GF-D8 (cell line): ENCODE measurements at places on chromosomes 6 and 20.

- DNase-seq = no peak
Observed at GRCh38 chr6:21752054-21752811, 158.7 kb downstream of the SOX4 start.

GRCh38 chr6:85465762-85466161 is 15.9 kb downstream of the NT5E start:
- DNase-seq = no peak

- no peak for DNase-seq
Observed at GRCh38 chr6:20916086-20916485, 381.8 kb downstream of the CDKAL1 start.

GRCh38 chr6:14455427-14455826 is 337.9 kb downstream of the CD83 start:
- DNase-seq = no peak

DNA sequence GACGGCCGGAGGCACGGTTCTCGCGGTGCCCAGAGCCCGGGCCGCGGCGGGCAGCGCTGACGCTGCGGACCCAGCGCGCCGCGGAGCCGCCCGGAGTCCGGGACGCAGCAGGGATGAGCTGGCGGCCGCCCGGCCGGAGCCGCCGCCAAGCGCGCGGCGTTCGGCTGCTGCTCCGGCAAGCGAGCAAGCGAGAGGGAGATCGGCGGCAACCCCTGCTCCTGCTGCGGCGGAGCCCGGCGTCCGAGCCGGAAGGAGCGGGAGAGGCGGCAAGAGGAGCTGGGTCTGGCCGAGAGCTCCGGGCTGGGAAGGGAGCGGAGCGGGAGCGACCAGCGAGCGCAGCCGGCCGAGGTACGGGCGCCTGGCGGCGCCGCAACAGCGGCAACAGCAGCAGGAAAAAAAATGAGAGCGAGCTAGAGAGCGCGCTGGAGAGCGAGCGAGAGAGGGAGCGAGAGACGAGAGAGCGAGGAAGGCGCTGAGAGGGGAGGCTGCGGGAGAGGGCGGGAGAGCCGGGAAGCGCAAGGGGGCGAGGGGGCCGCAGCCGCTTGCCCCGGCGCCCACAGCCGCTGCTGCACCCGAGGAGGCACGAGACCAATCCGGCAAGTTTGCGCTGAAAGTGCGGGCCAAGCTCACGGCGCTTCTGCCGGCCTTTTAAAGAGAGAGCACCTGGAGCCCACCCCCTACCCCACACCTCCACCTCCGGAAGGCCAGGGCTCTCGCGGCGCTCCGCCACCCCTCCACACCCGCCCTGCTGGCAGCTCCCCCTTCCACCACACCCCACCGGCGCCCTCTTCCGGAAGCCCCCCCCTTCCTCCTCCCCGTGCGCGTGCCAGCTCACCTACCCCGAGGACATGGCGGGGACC is 496 bp downstream of the GRM4 start:
- no peak for DNase-seq

DNA sequence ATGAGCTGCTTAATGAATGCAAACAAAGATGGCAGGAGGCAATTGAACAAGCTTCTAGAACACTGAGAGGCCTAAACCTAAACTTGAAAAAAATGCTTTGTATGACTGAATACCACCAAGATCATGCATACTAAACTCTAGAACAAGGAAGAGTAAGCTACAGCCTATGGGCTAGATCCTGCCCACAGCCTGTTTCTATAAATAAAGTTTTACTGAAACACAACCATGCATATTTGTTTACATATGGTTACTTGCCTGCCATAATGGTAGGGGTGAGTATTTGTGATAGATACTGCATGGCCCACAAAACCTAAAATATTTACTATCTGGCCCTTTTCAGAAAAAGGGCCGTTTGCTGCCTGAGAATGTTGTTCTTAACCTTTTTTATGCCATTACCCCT is 37.0 kb downstream of the ZFP64 start:
- DNase-seq = no peak

GRCh38 chr6:16850681-16851026 is 89.4 kb upstream of the ATXN1 start:
- no peak for DNase-seq

DNA sequence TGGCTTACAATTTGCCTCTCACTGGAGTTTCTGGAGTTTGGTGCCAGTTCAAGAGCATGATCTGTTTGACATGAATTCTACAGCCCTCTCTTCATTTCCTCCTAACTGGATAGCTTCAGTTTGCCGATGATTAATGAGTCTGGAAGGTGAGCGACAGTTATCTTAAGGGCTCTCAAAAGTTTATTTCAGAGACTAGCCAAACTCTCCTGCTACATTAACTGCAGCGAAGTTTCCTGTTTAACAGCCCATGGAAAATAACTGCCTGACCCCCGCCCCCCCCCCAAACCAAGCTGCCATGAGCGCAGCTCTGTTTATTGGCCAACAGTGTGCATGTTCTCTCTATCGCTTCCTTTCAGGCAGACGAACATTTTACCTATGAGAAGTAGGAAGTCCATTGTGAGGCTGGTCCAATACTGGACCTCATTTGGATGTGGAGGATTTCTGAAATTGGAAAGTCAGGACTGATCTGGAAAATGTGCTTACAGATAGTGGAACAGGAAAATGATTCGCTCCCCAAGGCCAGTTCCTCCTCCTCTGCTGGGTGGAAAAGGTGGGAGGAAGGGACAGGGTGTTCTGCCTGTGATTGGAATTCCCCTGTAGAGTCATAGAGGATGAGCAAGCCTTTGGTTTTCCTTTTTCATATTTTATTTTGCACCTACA is 522.2 kb upstream of the JAG1 start:
- no peak for DNase-seq

DNA sequence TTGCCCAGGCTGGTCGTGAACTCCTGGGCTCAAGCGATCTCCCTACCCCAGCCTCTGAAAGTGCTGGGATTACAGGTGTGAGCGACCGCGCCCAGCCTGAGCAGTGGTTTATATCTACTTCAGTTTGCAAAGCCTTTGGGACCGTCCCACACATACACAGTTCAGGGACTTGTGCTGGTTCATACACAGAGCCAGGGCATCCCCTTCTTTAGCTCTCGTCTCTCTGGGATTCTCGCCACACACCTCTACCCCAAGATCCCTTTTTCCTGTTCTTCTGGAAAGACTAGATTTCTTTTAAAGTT is 12.5 kb downstream of the CAP2 start:
- DNase-seq = no peak

GRCh38 chr6:43105538-43106222 is 29.6 kb downstream of the PTK7 start:
- no peak for DNase-seq

DNA sequence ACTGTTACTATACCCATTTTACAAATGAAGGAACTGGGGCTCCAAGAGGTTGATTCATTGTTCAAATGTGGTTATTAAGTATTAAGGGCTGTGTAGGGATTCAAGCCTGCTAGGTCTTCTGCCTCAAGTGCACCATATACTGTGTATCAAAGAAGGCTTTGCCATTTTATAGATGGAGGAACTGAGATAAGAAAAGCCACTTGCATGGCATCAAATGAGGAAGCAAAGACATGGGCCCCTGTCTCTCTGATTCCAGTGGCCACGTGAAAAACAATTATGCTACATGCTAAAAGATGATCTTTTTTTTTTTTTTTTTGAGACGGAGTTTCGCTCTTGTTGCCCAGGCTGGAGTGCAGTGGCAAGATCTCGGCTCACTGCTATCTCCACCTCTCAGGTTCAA is 67.0 kb downstream of the TMEM200A start:
- DNase-seq = no peak

DNA sequence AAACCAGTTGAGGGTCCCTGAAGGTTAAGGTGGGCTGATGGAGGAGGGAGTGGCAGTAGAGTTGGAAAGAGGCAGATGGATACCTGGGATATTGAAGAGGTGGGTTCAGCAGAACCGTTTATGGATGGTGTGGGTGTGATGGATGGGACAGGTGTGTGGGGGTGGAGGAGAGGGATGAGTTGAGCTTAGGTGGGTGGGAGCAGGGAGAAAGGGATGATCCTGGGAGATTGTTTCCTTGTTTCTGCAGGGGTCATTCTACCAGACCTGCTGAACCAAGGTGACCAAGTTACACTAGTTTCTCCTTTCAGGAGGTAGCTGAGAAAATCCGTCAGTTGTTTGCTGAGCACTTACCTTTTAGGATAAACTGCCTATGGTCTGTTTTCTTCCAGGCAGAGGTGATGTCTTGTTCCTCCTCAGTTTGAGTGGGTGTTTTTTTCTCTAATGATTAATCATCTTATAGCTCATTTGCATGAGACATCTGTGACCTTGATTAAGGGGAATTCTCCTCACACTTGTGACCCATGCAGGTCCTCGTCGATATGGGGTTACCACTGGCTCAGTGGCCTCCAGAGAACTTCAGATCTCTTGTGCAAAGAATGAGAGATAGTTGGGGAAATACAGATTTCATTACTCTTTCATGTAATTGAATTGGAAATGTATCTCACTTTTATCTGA is 53.0 kb downstream of the FARS2 start:
- DNase-seq = no peak

GRCh38 chr6:123956492-123957139 is 153.0 kb downstream of the NKAIN2 start:
- no peak for DNase-seq

GRCh38 chr6:56424542-56425083 is 177.2 kb upstream of the COL21A1 start:
- DNase-seq = no peak

- no peak for DNase-seq
Observed at GRCh38 chr20:46366826-46367225, 39.6 kb downstream of the ELMO2 start.

DNA sequence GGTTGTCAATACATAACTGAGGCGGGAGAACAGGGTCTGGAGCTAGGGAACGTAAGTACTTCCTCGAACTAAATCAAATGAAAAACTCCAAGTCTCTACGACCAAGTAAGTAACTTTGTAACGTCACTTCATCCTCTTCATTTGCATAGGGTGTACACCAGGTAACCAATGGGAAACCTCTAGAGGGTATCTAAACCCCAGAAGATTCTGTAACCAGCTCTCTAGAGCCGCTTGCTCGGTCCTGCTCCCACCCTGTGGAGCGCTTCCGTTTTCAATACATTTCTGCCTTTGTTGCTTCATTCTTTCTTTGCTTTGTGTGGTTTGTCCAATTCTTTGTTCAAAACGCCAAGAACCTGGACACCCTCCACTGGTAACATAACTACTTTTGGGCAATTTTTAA is 133.5 kb upstream of the TMEM170B start:
- DNase-seq = no peak

DNA sequence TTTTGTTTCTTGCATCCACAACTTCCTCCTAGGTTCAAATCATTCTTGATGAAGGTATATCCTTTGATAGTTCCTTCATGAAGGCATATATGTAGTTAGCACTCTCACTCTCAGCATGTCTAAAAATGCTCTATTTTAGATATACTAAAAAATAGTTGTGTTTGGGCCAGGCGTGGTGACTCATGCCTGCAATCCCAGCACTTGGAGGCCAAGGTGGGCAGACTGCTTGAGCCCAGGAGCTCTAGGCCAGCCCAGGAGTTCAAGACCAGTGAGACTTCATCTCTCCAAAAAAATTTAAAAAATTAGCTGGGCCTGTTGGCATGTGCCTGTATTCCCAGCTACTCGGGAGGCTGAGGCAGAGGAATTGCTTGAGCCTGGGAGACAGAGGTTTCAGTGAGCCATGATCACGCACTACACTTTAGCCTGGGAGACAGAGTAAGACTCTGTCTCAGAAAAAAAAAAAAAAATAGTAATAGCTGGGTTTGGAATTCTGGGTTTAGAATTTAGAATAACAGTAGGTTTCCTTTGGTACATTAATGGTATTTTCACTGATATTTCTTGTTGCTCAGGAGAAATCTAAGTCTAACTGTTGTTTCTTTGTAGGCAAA is 7.0 kb downstream of the SERAC1 start:
- no peak for DNase-seq

DNA sequence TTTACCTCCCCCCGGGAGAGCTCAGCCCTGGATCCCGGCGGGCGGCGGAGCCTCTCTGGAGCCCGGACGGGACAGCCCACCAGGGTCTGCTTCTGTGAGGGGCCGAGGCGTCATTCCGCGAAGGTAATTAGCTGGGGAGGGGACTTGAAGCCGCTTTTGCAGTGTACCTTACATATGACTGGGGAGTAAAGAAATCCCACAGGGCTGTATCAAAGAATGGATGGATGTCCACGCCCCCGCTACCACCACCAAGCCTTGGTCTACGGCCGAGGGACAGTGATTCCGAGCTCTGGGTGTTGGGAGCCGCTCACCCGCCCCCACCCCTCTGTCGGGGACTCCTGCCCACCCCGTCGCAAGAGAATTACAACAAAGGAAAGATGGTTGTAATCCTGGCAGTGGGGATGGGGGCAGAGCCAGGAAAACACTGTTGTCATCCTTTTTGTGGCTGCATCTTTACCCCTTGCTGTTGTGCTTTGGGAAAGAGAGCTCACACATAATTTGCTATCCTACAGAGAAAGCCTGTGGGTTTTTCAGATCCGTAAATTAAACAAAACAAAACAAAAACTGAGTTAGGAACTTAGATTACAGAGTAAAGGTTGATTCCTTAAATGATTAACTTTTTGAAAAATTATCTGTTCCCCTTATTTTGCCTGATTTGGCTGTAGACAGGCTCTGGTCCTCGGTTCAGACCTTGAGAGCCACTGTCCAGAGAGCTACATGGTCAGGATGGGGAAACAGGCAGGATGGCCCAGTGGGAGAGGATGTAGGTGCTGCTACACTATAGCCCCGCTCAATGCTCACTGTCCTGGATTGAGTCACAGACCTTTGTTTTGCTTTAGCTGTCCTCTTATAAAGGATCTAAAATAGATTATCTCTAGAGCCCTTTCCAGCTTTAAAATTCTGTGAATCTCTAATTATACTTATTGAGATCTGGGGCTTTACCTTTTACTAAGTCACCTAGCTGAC is 997 bp upstream of the FBXO30 start:
- DNase-seq = no peak
